Stimulated activated CD8-positive, alpha-beta memory T cell treated with anti-CD3 and anti-CD28 coated beads, Interleukin-4, amount 100 ng/mL, for 1 hour (primary cell): ENCODE measurements at places on chromosomes 12 and 14.

GRCh38 chr14:24231263-24232120 lies 675 bp downstream of the NEDD8 start:
- no peak for DNase-seq

GRCh38 chr12:24814379-24815113 lies 134.4 kb downstream of the BCAT1 start:
- DNase-seq = no peak

GRCh38 chr12:132836795-132837331 lies 8.2 kb upstream of the GOLGA3 start:
- DNase-seq = no peak

- DNase-seq = no peak
These were observed 31.2 kb downstream of the TMEM132C start for GRCh38 chr12:128298091-128298748.

DNA sequence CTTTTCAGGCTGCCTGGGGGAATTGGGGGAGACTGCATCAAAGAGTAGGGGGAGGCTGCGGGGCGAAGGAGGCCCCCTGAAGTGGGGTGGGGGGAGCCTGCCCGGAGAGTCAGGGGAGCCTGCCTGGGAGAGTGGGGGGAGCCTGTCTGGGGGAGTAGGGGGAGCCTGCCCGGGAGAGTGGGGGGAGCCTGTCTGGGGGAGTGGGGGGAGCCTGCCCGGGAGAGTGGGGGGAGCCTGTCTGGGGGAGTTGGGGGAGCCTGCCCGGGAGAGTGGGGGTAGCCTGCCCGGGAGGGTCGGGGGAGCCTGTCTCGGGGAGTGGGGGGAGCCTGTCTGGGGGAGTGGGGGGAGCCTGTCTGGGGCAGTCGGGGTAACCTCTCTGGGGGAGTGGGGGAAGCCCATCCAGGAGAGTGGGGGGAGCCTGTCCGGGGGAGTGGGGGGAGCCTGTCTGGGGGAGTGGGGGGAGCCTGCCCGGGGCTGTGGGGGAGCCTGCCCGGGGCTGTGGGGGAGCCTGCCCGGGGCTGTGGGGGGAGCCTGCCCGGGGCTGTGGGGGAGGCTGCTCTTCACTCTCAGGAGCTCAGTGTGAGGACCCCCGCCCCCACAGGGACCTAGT lies 6.5 kb upstream of the DEGS2 start:
- DNase-seq = no peak

DNA sequence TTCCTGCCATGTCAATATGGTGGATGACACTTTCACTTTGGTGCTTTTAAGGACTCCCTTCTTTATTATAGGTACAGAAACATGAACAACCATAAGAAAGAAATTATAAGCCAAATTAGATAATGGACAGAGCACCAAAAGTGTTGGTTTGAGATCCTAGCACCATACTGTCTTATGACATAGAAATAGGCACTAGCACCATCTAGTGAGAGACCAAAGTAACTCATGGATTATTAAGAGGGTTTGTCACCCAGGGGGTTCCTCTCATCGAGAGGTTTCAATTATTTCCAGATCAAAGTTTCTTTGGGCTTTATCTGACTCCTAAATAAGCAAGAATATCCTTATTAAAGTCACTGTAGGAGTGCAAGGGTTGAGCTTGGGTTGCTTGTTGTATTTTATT lies 153.0 kb upstream of the DIO2 start:
- DNase-seq = no peak
